Activated T-cell treated with anti-CD3 and anti-CD28 coated beads, Interleukin-2, amount 50 U/mL, for 4 hours (primary cell): ENCODE measurements at places on chromosomes 4 and X. TPM values are rescaled to one million over a fixed set of nuclear protein-coding genes. Genes with fewer than 3 reads are reported as not detected.

DNA sequence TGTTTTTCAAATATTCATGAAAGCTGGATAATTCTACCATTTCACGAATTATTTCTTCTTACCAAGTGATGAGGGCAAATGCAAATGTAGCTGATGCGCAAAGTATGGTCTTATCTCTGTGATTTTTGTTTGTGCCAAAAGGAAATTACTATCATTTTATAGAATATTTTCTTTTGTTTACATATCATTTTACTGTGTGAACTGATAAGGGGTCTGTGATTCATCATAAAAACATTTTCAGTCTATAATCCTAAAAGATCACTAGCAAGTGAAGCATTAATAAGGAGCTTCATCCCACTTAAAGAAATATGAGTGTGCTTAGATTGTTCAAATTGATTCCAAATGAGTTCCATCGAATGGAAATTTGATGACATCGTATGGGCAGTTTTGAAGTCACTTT is 694 bp downstream of the CSN3 start:
- no peak for DNase-seq

GRCh38 chrX:44042751-44043150 is 69.6 kb upstream of the NDP start:
- DNase-seq, result no peak

DNA sequence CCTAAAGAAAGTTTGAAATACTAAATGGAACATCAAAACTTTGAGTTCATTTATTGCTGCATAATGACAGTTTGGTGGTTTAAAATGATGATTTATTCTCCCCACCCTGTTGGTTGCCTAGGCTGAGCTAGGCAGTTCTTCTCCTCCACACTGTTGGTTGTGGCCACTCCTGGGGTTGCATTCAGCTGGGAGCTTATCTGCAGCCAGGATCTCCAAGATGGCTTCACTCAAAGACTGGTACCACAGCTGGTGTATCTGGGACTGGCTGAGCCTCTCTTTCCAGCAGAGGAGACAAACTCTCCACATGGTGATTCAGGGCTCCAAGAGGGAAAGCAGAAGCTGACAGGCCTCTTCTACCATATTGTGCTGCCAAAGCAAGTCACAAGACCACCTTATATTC is 33.1 kb downstream of the MSL3 start:
- no peak for DNase-seq

The IL2RG gene
- total RNA-seq, result 305 TPM

The H2BW2 gene
- not detected for total RNA-seq

DNA sequence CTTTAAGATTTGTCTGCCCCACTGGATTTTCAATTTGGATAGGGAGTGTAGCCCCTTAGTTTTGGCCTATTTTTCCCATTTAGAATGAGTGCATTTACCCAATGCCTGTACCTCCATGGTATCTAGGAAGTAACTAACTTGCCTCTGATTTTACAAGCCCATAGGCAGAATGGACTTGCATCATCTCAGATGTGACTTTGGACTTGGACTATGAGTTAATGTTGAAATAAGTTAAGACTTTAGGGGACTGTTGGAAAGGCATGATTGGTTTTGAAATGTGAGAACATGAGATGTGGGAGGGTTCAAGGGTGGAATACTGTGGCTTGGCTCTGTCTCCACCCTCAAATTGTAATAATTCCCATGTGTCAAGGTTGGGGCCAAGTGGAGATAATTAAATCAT is 2480.2 kb downstream of the PCDH7 start:
- no peak for DNase-seq

The APELA gene
- not detected for total RNA-seq

DNA sequence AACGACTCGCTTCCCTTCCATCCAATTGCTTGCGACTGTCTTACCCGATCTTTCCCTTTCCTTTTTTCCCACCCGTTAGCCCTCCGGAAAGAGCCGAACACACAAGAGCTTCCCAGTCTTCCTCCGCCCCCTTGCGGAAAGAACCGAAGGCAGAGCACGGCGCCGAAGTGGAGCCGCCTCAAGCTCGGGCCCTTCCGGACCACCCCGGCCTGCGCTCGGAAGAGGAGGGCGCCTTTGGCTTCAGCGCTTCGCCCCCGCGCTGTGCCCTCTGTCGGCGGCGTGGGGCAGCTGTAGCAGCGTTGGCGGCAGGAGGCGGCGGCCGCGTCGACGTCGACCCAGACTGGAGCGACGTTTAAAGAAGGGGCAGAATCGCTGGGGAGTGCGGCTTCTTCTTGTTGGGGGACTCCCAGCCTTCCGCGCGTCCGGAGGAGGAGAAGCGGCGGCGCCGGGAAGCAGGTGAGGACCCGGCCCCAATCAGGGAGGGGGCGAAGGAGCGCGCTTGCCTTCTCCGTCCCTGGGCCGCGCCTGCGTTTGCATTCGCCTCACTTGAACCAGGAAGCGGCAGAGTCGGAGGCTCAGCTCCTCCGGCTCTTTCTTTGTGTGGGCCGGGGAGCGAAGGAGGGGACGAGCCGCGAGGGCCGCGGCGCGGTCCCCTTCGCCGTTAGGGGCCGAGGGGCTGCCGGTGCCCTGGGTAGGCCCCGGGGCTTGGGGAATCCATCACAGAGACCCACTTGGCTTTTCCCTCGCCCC is at the start of gene ZBTB33:
Gene ZBTB33 (plus strand): TSS at position 291 of the 750 bp plus-strand sequence. CDS start 2,604 bp downstream, outside the sequence.
- DNase-seq, result peak; percentile 75

DNA sequence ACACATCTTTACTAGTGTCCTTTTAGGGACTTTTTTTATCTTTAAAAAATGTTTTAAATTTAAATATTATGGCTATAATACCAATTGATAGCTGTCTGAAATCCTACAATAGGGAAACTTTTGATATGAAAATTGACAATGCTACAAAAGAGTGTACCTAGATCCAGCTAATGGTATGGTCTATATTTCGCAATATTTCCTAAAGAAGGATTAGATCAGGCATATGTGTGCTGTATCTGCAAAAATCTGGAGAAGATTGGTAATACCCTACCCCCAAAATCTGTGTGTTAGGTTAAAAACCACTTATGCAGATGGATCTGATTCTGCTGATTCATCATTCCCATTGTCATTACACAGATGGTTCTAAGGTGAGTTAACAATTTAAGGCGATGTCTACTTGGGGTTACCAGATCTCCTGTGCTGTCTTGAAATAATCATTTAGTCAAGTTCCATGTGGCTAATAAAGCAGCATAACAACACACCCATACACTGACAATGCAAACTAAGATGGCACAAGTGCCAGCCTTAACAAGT is 137.1 kb downstream of the GASK1B start:
- no peak for DNase-seq

- DNase-seq, result no peak
Observed at GRCh38 chrX:9286234-9286633, 178.6 kb upstream of the TBL1X start.

GRCh38 chr4:53855581-53856250 is 208.7 kb downstream of the CHIC2 start:
- no peak for DNase-seq

DNA sequence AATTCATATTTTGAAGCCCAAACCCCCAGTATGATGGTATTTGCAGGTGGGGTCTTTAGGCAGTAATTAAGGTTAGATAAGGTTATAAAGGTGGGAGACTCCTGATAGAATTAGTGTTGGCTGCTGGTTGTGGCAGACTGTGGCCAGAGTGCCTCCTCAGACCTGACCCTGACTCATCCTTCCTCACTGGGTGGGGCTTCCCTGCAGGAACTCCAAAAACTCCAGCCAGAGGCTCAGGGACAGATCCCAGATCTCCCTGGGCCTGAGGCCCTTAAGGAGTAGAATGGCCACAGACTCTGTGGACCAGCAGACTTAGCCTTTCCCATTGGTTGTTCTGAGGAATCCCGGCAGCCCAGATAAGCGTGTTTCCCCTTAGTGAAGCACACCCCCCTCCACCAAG is 463.0 kb upstream of the CPEB2 start:
- DNase-seq, result no peak

- DNase-seq, result no peak
Observed at GRCh38 chrX:19811807-19812604, 75.4 kb downstream of the SH3KBP1 start.

The KLHL4 gene
- total RNA-seq, result not detected

DNA sequence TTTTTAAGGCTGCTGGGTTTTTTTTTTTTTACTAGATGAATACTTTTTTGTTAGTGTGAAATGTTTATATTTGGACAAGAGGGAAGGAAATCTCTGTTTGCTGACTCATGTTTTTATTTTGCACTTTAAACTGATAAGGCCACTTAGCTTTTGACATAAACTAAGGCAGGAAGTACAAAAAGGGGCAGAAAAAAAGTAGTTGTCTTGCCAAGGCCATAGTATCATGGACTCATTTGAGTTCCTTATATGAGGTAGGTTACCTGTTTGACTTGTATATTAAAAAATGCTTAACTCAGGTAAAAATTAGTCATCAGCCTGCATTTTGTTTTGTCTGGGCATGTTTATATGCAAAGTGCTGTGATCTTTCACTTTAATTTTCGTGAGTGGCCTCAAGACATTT is 26.0 kb downstream of the SMAD1 start:
- DNase-seq, result no peak

The MAGEA10 gene
- not detected for total RNA-seq

GRCh38 chr4:1195109-1195671 is 22.8 kb upstream of the SPON2 start:
- no peak for DNase-seq

The MTMR8 gene
- 1.8 TPM for total RNA-seq

DNA sequence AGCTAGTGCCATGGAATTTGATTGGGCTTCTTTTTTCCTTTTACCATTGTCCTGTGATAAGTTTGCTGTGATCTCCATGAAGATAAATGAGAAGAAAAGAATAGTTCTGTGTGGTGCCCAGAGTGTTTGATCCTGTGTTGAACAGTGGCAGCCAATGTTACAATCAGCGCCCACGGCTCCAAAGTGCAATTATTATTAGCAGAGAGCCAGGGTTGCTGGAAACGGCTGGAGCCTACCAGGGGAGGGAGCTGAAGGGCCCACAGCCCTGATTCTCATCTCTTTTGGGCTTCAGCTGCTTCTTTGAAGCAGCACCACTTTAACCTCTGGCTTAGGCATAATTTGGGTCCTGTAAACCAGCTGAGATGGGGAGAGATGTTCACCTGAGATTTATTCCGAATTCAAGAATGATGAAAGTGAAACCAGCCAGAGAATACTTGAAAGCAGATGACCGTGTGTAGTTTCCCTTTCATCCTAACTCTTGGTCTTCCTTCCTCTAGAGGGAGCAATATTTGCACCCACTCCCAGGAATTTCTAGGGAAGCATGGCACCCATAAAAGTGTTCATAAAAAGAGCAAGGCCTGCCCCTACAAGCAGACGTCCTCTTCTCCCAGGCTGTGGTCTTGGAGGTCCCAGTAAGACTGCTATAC is 298.3 kb downstream of the EVC2 start:
- no peak for DNase-seq

- DNase-seq, result no peak
Observed at GRCh38 chr4:689723-690122, 772 bp upstream of the SLC49A3 start.

DNA sequence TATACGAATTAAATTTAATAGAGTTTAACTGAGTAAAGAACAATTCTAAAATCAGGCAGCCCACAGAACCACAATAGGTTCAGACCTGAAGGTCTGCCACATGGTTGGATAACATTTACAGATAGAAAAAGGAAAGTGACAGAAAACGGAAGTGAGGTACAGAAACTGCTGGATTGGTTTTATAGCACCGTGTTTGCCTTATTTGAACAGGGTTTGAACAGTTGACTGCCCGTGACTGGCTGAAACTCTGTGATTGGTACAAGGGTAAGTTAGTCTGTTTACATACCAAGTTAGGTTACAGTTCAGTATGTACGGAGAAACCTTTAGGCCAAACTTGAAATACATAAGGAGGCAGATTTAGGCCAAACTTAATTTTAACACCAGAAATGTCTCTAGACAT is 64.1 kb upstream of the ATXN3L start:
- DNase-seq, result no peak

DNA sequence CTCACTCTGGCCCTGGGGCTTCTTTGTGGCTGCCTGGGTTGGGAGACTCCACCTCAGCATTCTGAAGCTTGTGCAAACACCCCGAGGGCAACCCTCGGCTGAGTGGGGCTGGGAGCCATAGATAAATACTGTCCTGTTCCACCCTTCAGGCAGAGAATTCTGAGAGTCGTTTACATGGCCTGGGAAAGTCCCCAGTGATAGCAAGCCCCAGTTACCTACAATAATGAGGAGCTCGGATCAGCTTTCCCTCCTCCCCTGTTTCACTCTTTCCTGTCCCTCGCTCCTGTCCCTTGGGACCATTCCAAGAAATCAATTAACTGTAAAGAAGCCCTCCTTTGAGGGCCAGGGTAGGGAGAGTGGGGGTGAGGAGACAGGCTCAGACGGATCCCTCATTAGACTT is 31.6 kb upstream of the DDX3X start:
- no peak for DNase-seq

- DNase-seq, result no peak
Observed at GRCh38 chr4:186760576-186760975, 36.9 kb upstream of the FAT1 start.

- peak; percentile 14 for DNase-seq
Observed at GRCh38 chrX:129957241-129958082, 25.0 kb upstream of the BCORL1 start.

The RHOXF1 gene
- total RNA-seq, result not detected

DNA sequence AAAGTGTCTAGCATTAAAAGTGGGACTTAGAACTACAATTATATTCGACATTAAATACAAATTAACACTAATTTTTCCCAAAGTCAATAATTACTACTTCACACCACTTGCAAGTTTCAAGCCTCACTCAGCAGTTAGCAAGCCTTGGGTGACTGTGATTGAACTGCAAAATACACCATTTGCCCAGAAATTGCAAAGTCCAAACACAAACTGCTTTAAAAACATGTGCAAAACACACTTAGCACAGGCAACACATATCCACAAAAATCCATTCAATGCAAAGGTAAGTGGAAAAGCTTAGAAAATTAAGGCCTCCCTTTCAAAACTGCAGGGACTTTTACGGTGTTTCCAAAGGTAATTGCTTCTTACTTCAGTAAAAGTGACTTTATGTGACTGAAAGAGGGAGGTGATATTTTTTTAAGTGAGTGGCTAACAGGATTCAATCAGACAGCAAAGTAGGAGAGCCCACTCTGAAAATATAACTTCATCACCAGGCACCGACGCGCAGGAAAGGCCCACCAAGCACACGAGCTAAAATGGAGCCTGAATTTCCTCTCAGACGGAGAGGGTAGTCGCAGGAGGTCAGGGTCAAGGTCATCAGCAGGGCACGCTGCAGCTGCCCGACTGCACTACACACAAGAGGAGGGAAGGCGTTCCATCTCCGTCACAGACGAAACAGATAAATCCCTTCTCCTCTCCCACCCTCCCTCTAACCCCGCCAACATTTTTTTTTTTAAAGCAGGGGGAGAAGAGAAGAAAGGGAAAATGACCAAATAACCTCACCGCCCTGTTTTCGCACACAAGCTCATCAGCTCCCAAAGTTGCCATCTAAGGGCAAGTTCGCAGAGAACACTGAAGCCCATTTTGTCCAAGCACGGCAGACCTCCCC is 3.1 kb downstream of the ZNF827 start:
- no peak for DNase-seq

GRCh38 chr4:6169239-6169638 is 31.1 kb downstream of the JAKMIP1 start:
- no peak for DNase-seq

The DCX gene
- not detected for total RNA-seq

- DNase-seq, result no peak
Observed at GRCh38 chrX:110178179-110178865, 139.6 kb downstream of the AMMECR1 start.

The HTR2C gene
- not detected for total RNA-seq

The BCAP31 gene
- total RNA-seq, result 151 TPM

The RBM10 gene
- 83.4 TPM for total RNA-seq

The ODAPH gene
- not detected for total RNA-seq
